ENCODE measurements at places on chromosomes 2 and 18. TPM values are rescaled to one million over a fixed set of nuclear protein-coding genes. Genes with fewer than 3 reads are reported as not detected.

The MROH2A gene
- not detected for total RNA-seq

The NT5C1B gene
- not detected for total RNA-seq

The IL1RL1 gene
- 0.58 TPM for total RNA-seq

The SCLY gene
- 22.6 TPM for total RNA-seq

The RNF144A gene
- 20.0 TPM for total RNA-seq

The SP100 gene
- 351 TPM for total RNA-seq

The CACNB4 gene
- total RNA-seq: 0.28 TPM

The AGFG1 gene
- total RNA-seq: 59.7 TPM

- no peaks in the 10 kb centered on the region for H3K36me3 ChIP-seq
- no peak overlapping the region for H3K4me3 ChIP-seq
- peaks cover 5% of the 10 kb centered on the region for H3K27me3 ChIP-seq
- H3K27ac ChIP-seq: no peak overlapping the region
- H3K4me1 ChIP-seq: no peaks in the 10 kb centered on the region
These were observed 148.9 kb downstream of the TCF4 start for GRCh38 chr18:55439056-55439455.

DNA sequence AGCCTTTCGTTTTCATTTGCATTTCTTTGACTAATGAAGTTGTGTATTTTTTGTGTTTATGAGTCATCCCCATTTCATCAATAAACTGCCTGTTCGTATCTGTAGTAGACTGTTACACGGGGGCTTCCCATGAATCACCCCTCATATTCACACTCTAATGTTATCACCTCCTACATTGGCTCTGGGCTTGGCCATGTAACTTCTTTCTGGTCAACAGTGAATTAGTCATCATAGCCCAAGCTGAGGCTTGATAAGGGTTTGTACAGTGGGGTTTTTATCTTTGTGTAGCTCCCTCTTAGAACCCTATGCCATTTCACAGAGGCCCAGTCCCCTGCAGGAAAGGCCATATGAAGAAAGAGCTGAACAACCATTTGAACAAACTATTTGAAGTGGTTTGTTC is 151.0 kb downstream of the CCBE1 start:
- no peak overlapping the region for H3K27ac ChIP-seq
- H3K4me1 ChIP-seq: no peaks in the 10 kb centered on the region
- no peaks in the 10 kb centered on the region for H3K36me3 ChIP-seq
- H3K27me3 ChIP-seq: peaks cover 1% of the 10 kb centered on the region
- no peak for DNase-seq
- H3K4me3 ChIP-seq: no peak overlapping the region

DNA sequence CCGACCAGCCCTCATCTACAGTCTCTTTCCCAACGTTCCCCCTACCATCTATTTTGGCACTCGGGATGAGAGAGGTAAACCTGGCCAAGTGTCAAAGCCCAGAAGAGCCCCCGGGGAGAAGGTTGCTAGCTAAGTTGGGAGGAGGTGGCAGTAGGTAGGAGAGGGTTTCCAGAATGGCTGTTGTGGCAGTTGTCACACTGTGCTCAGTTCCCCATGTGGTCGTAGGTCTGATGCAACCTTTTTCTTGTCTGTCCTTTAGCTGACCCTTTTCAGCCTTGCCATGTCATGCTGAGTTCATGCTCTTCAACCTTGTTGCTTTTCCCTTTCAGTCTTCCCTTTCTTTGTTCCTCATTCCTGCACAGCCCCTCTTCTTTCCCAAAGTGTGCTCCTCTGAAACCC is 34.5 kb downstream of the TTLL4 start:
- H3K36me3 ChIP-seq: peaks cover 48% of the 10 kb centered on the region
- no peaks in the 10 kb centered on the region for H3K27me3 ChIP-seq
- H3K4me1 ChIP-seq: peaks cover 16% of the 10 kb centered on the region
- H3K4me3 ChIP-seq: no peak overlapping the region
- no peak for DNase-seq

- DNase-seq: no peak
- H3K27me3 ChIP-seq: no peaks in the 10 kb centered on the region
- H3K4me1 ChIP-seq: peaks cover 17% of the 10 kb centered on the region
- H3K36me3 ChIP-seq: peaks cover 15% of the 10 kb centered on the region
- H3K4me3 ChIP-seq: no peak overlapping the region
These were observed 243.8 kb downstream of the BABAM2 start for GRCh38 chr2:28134262-28134812.

- H3K4me1 ChIP-seq: no peaks in the 10 kb centered on the region
- H3K36me3 ChIP-seq: no peaks in the 10 kb centered on the region
- H3K27ac ChIP-seq: no peak overlapping the region
- H3K4me3 ChIP-seq: no peak overlapping the region
These were observed 39.4 kb upstream of the AGPS start for GRCh38 chr2:177353187-177353478.

- H3K4me1 ChIP-seq: no peaks in the 10 kb centered on the region
- H3K4me3 ChIP-seq: no peak overlapping the region
- H3K27ac ChIP-seq: no peak overlapping the region
- H3K36me3 ChIP-seq: no peaks in the 10 kb centered on the region
- no peak for DNase-seq
These were observed 247.4 kb upstream of the COL3A1 start for GRCh38 chr2:188726626-188727247.

DNA sequence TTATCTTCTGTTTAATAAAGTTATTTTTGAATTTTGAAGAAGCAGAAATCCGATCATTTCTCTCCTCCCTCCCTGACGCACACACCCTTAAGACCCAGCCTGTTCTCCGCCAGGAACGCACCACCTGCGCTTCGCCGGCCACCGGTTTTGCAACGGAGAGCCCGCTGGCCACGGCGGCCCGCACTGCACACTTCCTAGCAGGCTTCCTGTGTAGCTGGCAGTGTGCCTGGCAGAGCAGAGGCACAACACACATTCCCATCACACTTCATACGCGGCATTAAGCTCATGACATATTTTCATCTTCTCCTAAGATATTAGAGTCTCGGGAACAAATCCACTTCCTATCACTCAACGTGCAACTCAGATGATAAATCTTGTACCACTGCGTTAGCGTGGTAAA is 148.0 kb downstream of the HDAC4 start:
- H3K36me3 ChIP-seq: peaks cover 59% of the 10 kb centered on the region
- no peaks in the 10 kb centered on the region for H3K27me3 ChIP-seq
- no peak overlapping the region for H3K27ac ChIP-seq
- no peak for DNase-seq
- H3K4me3 ChIP-seq: no peak overlapping the region
- H3K4me1 ChIP-seq: peaks cover 48% of the 10 kb centered on the region

- DNase-seq: no peak
- H3K4me3 ChIP-seq: no peak overlapping the region
- no peak overlapping the region for H3K27ac ChIP-seq
- no peaks in the 10 kb centered on the region for H3K27me3 ChIP-seq
- H3K36me3 ChIP-seq: no peaks in the 10 kb centered on the region
- no peaks in the 10 kb centered on the region for H3K4me1 ChIP-seq
These were observed 173.4 kb downstream of the GLI2 start for GRCh38 chr2:120909102-120909501.

DNA sequence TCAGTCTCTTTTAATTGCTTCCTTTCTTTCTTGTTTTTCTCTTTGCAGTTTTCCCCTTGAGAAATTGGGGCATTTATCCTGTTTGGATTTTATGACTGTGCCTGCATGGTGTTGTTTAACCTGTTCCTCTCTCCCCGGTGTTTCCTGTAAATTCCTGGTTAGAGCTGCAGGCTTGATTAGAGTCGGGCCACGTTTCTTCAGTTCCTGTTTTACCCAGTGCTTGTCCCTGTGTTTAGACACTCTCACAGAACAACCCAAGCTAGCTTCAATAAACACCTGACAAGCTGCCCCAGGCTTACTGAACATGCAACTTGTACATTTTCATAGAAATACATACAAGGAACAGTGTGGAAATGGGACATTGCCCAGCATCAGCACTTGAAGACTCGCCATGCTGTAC is 53.9 kb downstream of the NGEF start:
- H3K4me3 ChIP-seq: no peak overlapping the region
- no peak for DNase-seq
- H3K27ac ChIP-seq: no peak overlapping the region
- no peaks in the 10 kb centered on the region for H3K36me3 ChIP-seq
- H3K4me1 ChIP-seq: no peaks in the 10 kb centered on the region

- H3K27ac ChIP-seq: no peak overlapping the region
- H3K27me3 ChIP-seq: no peaks in the 10 kb centered on the region
- no peaks in the 10 kb centered on the region for H3K4me1 ChIP-seq
- peaks cover 12% of the 10 kb centered on the region for H3K36me3 ChIP-seq
- H3K4me3 ChIP-seq: no peak overlapping the region
- no peak for DNase-seq
These were observed 440.1 kb downstream of the ZEB2 start for GRCh38 chr2:144079803-144080202.

DNA sequence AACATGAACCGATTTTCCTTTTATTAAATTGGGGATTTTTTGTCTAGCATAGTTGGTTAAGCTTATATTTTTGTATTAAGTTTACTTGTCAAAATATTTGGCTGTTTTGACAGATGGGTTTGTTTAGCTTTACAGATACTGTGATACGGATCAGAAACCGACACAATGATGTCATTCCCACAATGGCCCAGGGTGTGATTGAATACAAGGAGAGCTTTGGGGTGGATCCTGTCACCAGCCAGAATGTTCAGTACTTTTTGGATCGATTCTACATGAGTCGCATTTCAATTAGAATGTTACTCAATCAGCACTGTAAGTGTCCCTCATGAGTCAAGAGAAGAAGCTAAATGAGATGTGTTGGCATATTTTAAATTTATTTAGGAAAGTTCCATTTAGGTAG is 8.5 kb downstream of the PDK1 start:
- no peak overlapping the region for H3K27ac ChIP-seq
- H3K27me3 ChIP-seq: no peaks in the 10 kb centered on the region
- DNase-seq: no peak

DNA sequence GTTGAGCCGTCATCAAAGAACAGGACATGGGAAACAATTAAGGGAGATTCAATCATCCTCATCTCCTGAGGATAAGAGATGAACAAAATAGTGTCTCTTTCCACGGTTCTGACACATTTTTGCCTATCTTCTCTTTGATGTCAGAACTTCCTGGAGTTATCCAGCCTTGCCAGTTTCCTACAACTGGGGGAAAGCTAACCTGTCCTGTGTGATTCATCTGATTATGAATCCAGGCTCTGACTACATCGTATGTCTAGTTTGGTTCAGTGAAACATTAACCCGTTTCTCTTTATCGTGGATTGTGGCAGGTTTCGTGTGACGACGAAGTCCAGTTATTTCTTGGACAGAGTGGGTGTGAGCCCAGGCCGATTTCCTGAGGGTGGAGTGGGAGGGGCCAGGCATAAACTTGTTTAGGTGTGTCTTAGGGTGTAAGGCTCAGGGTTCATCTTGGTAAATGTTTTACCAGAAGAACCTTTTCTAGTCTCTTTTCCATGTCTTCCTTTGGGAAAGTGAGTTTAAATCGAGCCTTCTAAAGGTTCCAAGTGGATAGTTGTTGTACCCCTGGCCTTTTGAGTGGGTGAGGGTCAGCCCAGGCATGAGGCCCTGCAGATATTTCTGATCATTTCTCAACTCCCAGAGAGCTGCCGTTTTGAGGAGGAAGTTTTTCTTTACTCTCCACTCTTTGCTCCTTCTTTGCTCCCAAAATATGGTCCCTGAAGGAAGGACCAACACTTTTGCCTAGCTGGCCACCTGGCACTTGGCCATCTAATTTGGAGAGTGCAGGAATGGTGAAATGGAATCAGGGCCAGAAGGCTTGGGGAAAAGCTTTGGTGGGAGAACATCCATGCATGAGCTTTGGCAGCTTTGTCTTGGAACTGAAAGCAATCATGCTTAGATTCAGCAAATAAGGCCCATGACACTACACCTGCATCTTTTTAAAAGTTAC is 50.4 kb upstream of the FZD5 start:
- H3K4me3 ChIP-seq: no peak overlapping the region
- H3K27ac ChIP-seq: no peak overlapping the region
- H3K27me3 ChIP-seq: no peaks in the 10 kb centered on the region

- no peak for DNase-seq
- no peaks in the 10 kb centered on the region for H3K27me3 ChIP-seq
- H3K4me1 ChIP-seq: no peaks in the 10 kb centered on the region
- H3K27ac ChIP-seq: no peak overlapping the region
- H3K36me3 ChIP-seq: no peaks in the 10 kb centered on the region
These were observed 254.0 kb downstream of the NRXN1 start for GRCh38 chr2:50777954-50778353.

DNA sequence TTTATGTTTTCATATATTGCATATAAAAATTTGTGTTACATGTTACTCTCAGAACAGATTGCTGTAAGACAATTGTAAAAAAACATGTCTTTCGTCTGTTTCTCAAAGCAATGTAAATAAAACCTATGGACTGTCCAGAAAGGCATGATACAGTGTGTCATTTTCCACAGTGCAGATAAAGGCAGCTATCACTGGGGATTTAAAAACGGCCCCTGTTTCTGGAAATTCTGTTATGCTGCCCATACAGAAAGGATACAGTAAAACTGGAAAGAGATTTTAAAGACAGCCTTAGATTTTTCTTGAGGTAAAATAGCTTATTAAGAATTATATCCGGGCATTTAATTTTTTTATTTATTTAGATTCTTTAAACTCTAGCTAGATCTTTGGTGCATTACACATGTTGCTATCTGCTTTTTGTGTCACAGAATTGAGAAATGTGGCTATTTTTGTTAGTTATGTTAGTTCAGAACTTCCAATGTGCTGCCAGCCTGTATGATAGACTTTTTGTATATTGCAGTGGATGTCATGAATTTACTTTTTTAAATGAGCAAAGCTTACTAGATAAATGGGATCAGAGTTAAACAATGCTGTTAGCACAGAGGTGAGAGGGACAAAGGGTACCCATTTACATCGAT is 859 bp upstream of the INO80D start:
- H3K36me3 ChIP-seq: peaks cover 18% of the 10 kb centered on the region
- no peaks in the 10 kb centered on the region for H3K27me3 ChIP-seq
- H3K27ac ChIP-seq: peak overlapping the region; percentile 100

DNA sequence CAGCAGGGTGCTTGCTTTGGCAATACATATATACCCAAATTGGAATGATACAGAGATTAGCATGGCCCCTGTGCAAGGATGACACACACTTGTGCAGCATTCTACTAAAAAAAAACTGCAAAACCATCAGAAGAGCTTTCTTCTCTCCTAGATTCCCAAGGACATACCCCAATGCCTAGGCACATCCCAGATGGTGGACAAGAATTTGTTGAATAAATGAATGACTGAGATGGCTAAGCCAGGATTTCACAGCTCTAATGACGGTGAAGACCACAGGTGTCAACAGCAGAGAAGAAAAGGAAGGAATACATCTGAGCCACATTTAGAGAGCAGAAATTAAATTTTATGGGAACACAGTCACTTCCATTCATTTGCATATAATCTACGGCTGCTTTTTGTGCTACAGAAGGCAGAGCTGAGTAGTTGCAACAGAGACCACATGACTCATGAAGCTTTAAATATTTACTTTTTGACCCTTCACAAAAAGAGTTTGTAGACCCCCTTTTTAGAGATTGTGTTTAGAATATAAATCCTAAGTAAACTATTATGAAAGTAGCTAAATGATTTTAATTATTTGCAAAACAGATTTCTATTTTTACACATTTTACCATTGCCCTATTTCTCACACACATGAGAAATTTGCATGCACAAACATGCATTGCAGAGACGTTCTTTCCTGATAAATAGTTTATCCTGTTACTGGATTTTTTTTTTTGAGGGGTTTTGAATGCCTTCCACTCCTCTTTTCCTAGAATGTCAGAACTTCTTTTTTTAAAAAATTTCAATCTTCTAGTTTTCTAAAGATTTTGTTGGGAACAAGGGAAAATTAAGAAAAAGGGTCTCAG is 119.0 kb downstream of the PMAIP1 start:
- DNase-seq: no peak
- no peak overlapping the region for H3K4me3 ChIP-seq
- no peak overlapping the region for H3K27ac ChIP-seq
- H3K36me3 ChIP-seq: no peaks in the 10 kb centered on the region
- peaks cover 8% of the 10 kb centered on the region for H3K27me3 ChIP-seq

All from activated CD4-positive, alpha-beta memory T cell treated with anti-CD3 and anti-CD28 coated beads, Interleukin-2, amount 10 ng/mL, durations not matched to agents 7 days and 5 days (primary cell).